Astrocyte (in vitro differentiated cells and primary cell): ENCODE measurements at places on chromosomes 3 and 15.

GRCh38 chr3:193829781-193830180 lies 236.8 kb downstream of the OPA1 start:
- peak; percentile 83 for DNase-seq

DNA sequence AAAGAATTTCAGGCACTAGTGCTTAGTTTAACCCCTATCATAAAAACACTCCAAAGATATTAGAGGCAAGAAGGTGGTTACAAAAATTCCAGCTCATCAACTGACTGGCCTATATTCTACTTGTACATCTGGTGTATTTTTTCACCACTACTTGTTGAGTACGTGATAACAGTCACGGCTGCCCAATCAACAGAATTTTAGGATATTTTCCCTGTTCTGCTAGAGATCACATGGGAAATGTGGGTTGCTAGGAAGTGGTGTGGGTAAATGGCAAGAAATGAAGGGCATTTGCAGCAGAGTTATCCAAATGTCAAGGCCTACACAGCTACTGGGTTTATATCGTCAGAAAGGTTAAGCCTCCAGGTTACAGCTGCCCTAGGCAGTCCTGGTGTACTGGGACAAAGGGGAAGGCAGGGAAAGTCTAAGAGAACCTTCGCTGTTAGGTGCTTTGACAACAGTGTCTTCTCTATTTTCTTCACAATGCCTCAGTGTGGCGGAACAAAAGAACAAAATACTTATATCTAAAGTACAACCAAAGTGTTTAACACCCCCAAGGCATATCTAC lies 81.9 kb downstream of the FMN1 start:
- no peak for DNase-seq

DNA sequence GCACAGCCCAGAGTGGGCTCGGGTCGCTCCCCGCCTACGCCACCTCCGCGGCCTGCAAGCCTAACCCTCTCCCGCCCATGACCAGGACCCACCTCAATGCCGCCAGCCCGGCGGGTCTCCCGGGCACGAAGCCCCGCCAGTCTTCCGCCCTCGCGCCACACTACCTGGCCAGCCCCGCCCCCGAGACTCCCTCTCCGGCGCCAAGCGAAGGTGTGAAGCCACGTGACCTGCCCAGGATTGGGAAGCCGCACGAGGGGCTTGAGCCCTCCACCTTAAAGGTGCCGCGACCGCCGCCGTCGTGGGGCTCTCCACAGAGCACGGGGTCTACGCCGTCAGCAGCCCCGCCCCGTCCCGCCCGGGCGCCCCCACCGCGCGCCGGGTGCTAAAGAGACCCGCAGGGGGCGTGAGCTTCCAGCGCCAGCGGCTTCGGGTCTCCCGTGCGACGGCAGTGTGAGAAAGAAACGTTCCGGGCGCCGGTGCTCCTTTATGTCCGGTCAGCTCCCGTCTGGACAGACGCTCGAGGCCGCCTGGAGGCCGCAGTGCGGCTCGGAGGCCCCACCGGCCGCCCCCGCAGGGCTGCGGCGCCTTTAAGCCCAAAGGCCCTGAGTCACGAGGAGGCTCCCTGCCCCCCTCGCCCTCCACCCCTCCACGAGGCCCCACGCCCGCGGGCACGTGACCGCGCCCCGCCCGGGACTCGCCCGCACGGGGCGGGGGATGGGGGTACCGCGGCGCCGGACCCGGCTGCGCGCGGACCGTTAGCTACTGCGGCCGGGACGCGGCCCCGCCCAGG lies at the start of gene CPEB1:
CPEB1 (minus strand) TSS at position 319 of the 790 bp plus-strand sequence. CDS start 18,904 bp downstream, outside the sequence.
- DNase-seq, result no peak

DNA sequence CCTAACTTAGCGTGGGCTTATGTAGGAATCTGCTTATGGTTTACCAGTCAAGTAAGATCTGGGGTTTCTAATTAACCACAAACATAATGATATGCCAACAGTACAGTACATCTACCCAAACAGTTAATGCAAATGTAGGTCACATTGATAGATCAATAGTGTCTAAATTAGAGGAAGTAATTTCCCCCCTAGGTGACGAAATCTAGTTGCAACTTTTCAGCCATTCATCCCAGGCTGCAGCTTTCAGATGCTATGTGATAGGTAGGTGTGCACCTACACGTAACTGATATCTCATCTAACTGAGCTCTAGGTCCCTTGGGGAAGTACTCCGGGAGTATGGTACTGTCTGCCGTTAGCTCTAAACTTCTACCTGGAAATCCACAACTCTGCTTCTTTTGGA lies 57.2 kb downstream of the CRTC3 start:
- DNase-seq, result no peak

DNA sequence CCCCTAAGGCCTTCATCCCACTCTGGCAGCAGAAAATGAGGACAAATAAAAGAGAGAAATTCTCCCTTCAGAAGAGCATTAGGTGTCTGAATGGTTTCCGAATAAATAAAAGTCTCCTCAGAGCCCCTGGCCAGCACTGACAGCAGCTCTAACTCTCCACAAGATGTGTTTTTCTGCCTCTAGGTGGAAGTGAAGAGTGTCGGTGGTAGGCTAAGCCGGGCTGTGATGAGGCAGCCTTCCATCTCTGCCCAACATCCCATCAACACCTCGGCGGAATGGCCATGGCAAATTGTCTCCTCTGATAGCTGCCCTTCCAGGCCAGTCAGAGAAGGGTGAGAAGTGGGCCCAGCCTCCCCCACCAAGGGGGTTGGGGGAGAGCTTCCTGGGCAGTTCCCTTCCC lies 6.3 kb upstream of the CACNA2D2 start:
- DNase-seq, result no peak

DNA sequence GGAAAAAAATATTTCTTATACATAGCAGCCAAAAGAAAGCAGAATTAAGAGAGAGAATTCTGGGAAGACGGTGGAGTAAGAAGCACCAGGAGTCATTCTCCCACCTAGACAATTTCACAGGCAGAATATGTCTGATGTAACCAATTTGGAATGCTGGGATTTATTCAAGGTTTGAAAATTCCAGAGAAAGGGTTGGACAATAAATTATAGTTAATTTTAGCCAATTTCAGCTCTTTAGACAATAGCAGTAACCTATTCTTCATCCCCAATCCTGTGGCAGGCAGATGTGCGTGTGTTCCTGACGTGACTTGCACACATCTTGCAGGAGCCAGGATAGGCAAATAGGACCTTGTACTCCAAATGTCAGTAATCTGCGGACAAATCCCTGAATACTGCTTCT lies 541.0 kb upstream of the NAALADL2 start:
- no peak for DNase-seq

DNA sequence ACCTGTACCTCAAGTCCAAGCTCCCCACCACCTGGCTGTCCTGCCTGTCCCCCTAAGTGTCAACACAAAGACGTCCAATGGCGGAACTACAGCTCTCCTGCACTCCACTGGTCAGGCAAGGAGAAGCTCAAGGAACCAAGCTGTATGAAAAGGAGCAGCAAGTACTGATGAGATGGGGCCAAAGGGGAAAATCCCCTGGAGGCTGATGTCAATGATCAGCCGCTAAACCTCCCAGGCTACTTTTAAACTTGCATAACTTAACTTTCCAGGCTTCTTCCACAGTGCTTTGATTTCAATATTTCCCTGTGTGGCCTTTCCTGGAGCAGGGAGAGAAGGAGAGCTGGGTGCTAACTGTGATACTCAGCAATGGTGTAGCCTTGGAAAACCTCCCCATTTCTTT lies 35.0 kb downstream of the TM4SF4 start:
- DNase-seq, result no peak
